ENCODE measurements at places on chromosomes 12 and 14.

- DNase-seq: no peak
These were observed 18.9 kb upstream of the ANKRD33 start for GRCh38 chr12:51868821-51869495.

- DNase-seq: no peak
These were observed 444.8 kb downstream of the DIO2 start for GRCh38 chr14:79766511-79766910.

DNA sequence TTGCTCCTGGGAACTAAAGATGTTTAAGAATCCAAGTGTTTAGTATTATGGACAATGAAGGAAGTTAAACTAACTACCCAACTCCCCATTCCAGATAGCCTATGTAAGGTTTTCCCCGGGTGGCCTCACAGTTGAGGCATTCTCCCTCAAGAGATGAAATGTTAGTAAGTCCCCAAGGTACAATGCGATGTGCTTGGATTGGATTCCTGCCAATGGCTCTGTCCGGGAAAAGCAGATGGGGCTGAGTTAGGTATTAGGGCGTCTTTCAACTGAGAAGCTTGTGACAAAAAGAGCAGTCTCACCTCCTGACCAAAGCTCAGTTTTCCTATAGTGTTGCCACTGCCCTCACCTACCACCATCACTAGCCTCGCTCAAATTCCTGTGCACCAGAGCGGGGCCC is 64.8 kb upstream of the E2F7 start:
- no peak for DNase-seq

- DNase-seq: no peak
These were observed 32.7 kb downstream of the RTRAF start for GRCh38 chr14:52021957-52022600.

DNA sequence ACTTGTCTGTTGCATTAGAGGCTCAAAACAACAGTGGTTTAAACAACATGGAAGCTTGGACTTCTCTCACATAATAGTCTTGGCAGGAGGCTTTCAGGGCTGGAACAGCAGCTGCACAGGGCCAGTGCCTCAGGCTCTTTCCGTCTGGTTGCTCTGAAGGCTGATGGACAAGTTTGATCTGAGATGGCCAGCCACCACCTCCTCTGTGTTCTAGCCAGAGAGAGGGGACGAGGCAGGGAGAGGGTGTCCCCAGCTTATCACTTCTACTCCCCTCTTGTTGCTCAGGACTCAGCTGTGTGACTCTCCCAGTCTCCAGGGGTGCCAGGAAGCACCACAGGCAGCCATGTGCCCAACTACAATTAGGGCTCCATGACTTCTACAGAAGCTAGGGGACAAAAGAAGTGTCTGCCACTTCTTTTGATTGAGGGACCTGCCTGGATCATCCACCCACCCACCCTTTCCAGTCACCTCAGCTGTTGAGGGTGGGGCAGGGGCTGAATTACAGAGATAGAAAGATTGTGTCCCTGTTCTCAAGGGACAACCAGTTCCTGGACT is 46.6 kb downstream of the SMIM41 start:
- no peak for DNase-seq

DNA sequence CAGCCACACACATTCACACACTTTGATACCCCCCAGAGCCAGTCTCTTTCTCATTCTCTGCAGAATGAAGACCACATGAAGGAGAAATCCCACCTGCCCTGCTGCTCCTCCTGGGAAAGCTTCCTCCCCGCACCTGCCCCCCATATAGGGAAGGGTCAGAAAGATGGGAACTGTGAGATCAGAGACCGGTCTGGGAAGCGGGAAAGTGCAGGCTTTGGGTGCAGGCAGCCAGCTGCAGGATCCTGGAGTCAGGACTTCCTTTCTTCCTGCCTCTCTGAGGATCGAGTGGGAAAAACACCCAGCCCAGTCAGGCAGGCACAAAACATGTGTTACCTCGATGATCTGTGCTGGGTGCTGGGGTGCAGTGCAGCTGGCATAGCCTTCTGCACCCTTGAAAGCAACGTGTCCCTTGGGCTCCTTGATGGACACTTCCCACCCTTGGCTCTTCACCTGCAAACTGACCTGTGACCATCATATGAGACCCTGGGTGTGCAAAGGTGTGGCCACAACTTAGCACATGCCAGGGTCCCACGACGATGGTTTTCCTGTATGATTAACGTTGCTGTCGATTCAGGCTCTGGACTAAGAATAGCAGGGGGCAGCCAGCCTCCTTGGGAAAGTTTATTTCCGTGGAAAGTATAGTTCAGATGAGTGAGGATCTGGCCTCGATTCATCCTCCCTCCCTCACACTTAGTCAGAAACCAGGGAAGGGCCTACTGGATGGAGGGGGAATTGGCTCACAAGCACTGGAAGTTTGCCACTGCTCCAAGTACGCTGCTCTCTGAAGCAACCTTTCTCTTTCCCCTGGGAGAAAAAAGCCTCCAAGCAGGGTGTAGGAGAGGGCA is 105.4 kb upstream of the MED13L start:
- DNase-seq: no peak

DNA sequence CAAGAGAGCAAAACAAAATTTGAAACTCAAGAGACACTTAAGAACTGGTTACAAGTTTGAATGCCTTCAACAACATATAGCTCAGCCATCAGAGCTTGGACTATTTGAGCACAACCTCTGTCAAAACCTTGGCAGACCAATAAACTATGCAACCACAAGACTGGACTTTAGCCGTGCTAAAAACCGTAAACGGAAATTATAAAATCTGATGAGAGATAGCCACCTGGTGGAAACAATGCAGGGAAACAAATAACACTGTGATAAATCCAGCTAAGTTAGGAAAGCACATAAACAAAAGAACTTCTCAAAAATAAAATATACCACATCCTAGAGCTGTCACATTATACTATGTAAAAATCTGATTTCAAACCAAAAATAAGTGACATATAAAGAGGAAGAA is 1074.2 kb upstream of the NOVA1 start:
- DNase-seq: no peak

- no peak for DNase-seq
These were observed 159.1 kb downstream of the RASSF9 start for GRCh38 chr12:85676816-85677749.

GRCh38 chr14:61894452-61895077 is 132.3 kb downstream of the SNAPC1 start:
- no peak for DNase-seq

DNA sequence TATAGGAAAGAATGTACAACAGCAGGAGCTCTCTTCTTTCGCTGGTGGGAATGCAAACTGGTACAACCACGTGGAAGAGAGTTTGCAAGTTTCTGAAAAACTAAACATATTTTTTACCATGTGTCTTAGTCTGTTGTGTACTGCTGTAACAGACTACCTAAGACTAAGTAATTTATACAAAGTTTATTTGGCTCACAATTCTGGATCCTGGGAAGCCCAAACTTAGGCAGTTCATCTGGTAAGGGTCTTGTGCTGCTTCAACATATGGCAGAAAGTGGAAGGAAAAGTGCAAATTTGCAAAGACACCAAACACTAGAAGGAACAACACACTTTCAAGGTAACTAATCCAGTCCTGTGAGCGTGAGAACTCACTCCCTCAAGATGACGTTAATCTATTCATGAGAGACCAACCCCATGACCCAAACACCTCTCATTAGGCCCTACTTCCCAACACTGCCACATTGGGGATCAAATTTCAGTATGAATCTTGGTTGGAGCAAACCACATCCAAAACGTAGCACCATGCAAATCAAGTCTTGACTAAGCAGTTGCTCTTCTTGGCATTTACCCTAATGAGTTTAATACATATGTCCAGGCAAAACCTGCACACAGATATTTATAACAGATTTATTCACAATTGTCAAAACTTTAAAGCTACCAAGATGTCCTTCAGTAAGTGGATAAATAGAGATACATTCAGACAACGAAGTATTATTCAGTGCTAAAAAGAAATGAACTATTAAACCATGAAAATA is 481.9 kb upstream of the FOXG1 start:
- no peak for DNase-seq

DNA sequence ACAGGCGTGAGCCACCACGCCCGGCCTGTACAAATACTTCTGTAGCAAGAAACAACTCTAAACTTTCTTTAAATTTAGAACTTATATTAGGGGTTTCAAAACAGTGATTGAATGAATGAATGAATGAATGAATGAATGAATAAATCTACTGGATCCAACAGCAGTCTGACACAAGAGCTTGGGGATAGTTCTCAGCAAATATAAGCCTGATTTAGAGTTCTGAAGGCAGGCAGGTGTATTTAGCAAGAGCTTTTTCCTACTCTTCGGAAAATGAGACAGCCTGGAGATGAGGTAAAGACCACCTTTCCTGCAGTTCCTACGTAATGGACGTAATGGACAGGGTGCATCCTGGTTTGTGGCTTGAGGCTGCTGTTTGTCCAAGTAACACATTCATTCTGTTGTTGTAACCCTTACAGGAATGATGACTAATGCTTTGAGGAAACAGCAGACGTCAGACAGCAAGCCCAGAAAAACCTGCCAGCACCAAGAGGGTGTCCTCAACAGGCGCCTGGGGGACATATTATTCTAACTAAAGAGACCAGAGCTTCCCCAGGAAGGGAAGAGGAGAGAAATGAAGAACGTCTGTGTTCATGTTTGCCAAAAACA is 277.4 kb upstream of the SOX5 start:
- no peak for DNase-seq

GRCh38 chr12:132006056-132006680 is 56.4 kb downstream of the EP400 start:
- no peak for DNase-seq

DNA sequence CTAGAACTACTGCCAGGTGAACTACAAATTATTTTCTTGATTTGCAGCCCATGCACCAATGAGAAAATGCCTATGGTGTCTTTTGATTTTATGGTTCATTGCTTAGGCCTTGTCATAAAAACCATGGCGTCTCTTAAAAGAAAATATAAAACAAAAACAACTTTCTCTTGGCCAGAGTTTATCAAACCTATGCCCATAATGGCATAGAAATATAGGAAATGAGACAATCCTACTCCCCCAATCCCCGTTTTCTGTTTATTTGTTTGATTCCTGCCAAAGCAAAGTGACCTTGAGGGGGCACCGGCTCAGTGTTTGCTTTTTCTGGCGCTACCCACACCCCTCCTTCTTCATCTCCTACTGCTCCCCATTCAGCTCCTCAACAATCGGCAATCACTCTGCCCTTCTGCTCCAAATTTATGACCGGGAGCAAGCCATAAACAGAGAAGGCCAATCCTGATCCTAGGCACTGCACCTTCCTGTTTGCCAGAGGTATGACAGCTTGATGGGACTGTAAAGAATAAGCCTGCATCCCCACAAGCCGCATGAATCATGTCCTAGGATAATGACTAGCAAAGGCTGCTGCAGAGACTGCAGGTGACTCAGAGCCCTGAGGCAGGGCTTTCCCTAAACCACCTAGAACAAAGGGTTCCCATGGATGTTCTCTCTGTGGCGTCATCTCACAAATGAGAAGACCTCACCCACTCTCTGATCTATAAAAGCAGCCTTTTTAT is 874.9 kb downstream of the NRXN3 start:
- DNase-seq: no peak

- no peak for DNase-seq
These were observed 249.6 kb upstream of the TBX3 start for GRCh38 chr12:114933428-114934160.

DNA sequence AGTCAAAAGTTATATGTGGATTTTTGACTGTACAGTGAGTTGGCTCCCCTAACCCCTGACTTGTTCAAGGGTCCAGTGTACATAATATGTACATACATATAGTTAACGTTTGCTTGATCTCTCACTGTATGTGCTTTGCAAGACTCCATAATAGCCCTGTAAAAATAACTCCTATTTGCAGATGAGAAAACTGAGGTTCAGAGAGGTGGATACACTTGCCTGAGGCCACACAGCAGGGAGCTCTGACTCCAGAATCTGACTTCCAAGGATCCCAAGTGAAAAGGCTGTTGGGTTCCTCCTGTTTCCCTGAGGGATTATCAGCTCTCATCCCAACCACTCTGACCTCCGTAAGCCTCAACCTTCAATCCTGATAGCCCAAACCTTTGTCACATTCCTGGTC is 41.7 kb downstream of the CMKLR1 start:
- no peak for DNase-seq
